Cerebellar nuclear complex (tissue), 1 donor: ENCODE measurements at places on chromosomes 6 and 20.

GRCh38 chr20:50724851-50725723, 6.3 kb upstream of the PARD6B start:
- DNase-seq = no peak

DNA sequence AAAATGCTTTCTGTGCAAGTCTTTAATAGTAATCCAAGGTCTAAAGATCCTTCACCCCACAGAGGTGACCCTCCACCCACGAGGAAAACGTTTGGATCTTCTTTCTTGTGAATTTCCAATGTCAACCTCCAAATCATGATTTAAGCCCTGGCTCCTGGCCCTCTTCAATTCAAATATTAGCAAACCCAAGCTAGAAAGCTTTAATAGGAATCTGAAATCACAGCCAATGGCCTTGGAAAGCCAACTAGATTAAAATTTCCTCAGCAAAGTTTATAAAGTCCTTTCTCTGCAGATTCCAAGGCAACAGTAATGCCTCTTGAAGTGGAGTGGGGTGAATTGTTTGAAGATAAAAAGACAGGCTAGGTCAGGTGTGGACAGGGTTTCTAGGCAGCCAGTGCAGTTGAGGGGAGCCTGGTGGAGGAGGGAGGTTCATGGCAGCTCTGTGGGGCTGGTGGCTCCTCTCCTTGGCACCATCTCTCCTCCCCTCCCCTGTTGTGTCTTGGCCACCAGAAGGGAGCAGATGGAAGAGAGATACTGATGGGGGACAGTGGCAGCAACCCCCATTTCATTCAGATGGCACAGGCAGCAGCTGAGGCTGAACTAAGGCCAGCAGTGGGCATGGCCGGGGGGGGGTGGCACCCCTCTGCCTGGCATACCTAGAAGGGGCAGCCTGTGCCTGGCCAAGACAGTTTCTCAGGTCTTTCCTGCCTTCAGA, 12.0 kb upstream of the UQCC2 start:
- peak; percentile 89 for DNase-seq

- no peak for DNase-seq
Observed at GRCh38 chr6:29792123-29793035, 35.2 kb upstream of the HLA-G start.

- DNase-seq = no peak
Observed at GRCh38 chr6:3569816-3570215, 113.0 kb upstream of the SLC22A23 start.

DNA sequence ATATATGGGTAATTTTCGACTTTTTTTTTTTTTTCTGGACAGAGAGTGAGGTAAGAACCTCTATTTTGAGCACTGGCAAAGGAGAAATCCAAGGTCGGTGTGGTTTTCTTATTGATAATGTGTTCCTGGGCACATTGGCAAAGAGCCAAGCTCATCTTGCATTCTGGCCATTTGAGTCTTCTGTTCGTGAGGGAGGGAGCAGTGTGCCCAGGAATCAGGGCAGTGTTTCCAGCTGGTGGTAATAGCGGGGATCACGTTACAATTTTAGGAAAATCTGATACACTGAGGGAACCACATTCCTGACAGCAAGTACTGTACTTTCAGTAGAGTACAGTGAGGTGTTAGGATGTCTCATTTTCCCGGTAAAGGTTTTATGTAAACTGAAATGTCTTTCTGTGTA, 442.3 kb upstream of the MAP3K7 start:
- no peak for DNase-seq

- DNase-seq = no peak
Observed at GRCh38 chr6:156876302-156876701, 99.1 kb downstream of the ARID1B start.

- no peak for DNase-seq
Observed at GRCh38 chr6:152984513-152984872, 1.7 kb upstream of the FBXO5 start.
